ENCODE measurements at places on chromosomes 16 and 17.

- DNase-seq = no peak
Measured at GRCh38 chr16:78183437-78184237, 84.2 kb downstream of the WWOX start.

GRCh38 chr16:82031116-82032084 is 3.7 kb upstream of the HSD17B2 start:
- no peak for DNase-seq

DNA sequence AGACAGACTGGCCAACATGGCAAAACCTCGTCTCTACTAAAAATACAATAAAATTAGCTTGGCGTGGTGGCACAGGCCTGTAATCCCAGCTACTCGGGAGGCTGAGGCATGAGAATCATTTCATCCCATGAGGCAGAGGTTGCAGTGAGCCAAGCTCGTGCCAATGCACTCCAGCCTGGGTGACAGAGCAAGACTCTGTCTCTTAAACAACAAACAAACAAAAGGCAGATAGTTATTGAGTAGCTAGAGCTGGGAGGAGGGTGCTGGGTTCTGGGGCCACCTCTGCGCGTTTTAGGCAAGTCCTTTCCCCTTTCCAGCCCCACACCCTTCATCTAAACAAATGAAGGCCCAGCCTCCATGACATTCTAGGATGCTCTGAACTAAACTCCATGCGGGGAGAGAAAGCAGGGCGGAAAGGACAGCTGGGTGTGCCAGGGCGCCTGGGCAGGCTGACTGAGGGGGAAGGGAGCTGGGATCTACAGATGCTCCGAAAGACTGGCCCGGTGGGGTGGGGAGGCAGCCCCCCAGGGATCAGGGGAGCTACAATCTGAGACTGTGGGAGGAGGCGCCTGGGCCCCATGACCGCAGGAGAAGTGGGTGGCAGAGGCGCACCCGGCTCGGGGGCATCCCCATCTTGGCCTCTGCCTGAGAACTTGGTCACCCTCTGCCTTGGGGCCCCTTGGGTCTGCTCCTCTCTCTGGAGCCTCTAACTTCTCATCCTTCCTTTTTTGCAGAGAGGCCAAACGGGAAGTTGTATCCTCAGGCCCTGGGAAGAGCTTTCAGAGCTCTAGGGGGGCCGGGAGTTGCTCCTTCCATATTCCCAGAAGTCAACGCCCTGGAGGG is 910 bp downstream of the ITGAL start:
- peak; percentile 70 for DNase-seq

DNA sequence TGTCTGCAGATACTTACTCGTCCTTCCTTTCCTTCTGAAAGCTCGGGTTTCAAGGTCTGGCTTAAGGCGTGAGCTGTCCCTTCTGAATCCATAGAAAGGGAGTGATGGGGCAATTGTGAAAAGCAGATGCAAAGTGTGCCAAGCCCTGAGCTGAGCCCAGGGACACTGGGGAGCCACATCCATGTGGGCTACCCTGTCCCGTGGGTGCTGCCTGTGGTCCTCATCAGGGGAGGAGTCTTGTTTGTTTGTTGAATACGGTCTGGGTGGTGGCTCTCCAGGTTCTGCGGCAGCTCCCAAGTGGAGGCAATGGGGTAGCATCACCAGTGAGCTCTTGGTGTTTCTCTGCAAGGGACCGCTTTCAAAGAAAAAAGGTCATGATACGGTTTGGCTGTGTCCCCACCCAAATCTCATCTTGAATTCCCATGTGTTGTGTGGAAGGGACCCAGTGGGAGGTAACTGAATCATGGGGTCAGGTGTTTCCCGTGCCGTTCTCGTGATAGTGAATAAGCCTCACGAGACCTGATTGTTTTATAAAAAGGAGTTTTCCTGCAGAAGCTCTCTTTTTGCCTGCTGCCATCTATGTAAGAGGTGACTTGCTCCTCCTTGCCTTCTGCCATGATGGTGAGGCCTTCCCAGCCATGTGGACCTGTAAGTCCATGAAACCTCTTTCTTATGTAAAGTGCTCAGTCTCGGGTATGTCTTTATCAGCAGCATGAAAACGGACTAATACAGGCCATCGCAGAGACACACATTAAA is 1.0 kb upstream of the ALG1 start:
- no peak for DNase-seq

- DNase-seq = no peak
Measured at GRCh38 chr17:78019976-78020716, 61.6 kb downstream of the TNRC6C start.

DNA sequence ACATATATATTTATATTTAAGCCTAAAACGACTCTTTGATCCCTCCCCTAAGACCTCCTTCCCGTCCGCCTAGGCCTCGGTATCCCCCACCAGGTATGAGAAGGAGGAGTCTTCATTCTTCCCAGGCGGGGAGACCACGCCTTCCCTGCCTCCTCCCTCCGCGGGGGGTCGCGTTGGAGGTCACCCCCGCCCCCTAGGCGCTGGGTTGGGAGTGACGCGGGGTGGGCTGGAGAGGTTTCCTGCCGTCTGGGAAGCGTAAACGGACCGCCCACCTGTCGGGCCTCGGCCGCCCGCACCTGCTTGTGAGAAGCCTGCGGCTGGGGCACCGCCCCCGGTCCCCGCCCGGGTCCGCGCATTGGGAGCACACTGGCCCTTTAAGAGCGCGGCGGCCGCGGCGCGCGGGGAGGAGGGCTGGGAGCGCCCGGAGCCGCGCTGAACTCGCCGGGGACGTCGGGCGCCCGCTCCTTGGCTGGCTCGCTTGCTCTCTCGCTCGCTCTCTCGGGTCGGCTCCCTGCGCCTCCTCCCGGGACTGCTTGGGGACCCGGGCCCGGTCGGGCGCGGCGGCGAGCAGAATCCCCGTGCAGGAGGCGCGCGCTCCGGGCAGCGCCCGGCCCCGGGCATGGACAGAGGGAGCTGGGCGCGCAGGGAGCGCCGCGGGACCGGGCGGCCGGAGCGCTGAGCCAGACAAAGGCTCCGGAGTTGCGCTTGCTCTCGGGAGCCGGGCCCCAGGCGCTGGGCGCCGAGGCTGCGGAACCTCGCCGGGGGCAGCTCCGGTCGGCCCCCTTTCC is at the start of gene MMP15:
MMP15 (plus strand) TSS at position 404 of the 788 bp plus-strand sequence. CDS start 597 bp downstream, outside the sequence.
- DNase-seq = peak; percentile 55

GRCh38 chr17:72069586-72070202 is 51.1 kb upstream of the SOX9 start:
- DNase-seq = no peak

DNA sequence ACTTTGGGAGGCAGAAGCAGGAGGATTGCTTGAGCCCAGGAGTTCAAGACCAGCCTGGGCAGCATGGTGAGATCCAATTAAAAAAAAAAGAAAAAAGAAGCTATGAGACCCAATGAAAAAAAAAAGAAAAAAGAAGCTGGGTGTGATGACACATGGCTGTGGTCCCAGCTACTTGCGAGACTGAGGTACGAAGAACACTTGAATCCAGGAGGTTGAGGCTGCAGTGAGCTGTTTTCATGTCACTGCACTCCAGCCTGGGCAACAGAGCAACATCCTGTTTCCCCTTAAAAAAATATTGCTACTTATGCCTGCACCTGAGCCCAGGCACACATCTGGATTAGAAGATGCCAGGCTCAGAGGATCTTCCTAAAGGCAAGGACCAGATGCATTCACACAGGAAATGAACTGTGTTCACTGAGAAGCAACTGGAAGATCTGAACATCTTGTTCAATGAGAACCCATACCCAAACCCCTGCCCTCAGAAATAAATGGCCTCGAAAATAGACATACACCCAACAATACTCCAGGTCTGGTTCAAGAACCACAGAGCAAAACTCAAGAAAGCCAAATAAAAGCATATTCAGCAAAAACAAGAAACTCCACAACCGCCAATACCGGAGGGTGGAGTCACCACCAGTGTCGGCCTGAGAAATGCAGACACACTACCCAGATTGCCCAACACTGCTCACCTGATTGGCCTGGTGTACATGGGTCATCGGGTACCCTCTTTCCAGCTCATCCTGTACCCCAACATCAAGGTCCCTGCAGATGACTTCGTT is 4.4 kb downstream of the RNF135 start:
- DNase-seq = no peak

DNA sequence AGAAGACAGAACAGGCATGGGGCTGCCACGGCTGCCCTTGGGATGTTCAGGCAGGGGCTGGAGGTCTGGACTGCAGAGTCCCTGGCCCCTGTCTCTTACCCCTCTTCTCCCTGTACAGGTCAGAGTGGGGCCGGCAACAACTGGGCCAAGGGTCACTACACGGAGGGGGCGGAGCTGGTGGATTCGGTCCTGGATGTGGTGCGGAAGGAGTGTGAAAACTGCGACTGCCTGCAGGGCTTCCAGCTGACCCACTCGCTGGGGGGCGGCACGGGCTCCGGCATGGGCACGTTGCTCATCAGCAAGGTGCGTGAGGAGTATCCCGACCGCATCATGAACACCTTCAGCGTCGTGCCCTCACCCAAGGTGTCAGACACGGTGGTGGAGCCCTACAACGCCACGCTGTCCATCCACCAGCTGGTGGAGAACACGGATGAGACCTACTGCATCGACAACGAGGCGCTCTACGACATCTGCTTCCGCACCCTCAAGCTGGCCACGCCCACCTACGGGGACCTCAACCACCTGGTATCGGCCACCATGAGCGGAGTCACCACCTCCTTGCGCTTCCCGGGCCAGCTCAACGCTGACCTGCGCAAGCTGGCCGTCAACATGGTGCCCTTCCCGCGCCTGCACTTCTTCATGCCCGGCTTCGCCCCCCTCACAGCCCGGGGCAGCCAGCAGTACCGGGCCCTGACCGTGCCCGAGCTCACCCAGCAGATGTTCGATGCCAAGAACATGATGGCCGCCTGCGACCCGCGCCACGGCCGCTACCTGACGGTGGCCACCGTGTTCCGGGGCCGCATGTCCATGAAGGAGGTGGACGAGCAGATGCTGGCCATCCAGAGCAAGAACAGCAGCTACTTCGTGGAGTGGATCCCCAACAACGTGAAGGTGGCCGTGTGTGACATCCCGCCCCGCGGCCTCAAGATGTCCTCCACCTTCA is 11.7 kb downstream of the TUBB3 start:
- no peak for DNase-seq

DNA sequence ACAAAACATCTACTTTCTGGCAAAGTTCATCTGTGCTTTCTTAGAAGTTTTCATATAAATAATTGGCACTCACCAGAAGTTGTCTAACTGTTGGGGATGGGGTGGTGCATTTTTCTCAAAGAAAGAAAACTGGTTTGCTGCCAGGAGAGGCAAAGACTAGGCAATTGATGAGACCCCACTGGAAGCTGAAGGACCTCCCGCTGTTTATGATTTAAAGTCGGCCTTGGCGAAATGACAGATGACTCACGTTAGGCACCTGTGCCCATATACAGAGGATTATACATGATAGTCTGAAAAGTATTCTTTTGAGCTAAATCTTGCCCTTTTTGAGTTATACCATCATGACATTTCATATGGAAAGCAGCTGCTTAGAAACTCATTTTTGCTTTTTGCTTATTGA is 193.0 kb upstream of the ZFHX3 start:
- DNase-seq = no peak

GRCh38 chr16:30691907-30692306 is 7.1 kb upstream of the SRCAP start:
- DNase-seq = no peak

- no peak for DNase-seq
Measured at GRCh38 chr16:31242206-31242605, 17.6 kb upstream of the ITGAM start.

- DNase-seq = no peak
Measured at GRCh38 chr16:31488468-31489297, 5.8 kb downstream of the SLC5A2 start.

DNA sequence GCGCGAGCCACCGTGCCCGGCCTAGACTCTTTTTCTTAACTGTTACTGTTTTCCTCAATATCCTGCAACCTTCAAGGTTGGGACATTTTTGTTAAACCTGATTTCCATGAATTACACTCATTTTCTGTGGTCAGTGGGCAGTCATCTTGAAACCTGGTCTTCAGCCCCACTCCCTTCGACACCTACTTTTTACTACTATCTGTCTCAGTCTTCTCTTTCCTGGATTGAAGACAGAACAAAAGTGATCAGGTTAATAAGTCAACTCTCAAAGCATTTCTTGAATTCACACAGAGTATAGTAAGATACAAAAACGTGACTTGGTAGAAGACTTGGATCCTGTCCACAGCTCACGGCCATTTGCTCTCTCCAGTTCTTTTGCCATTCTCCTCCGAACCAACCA is 6.1 kb downstream of the MINK1 start:
- DNase-seq = no peak

DNA sequence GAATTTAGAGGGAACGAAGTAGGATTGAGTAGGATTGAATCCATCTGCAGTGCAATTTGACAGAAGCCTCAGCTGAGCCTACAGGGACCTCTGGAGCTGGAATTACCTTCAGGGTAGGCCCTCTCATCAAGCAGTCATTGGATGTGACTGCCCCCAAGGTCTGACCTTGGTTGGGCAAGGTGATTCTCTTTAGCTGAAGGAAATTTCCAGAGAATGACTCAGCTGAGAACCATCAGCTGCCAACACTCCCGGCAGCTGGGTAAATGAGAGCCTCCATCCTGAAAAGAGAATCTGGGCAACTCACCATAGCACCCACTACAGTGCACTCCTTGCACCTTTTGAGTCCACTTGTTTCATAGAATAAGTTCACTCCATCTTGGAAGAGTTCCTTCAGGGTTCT is 113.5 kb upstream of the MED13 start:
- DNase-seq = no peak

- no peak for DNase-seq
Measured at GRCh38 chr16:66750279-66751052, 943 bp downstream of the DYNC1LI2 start.

DNA sequence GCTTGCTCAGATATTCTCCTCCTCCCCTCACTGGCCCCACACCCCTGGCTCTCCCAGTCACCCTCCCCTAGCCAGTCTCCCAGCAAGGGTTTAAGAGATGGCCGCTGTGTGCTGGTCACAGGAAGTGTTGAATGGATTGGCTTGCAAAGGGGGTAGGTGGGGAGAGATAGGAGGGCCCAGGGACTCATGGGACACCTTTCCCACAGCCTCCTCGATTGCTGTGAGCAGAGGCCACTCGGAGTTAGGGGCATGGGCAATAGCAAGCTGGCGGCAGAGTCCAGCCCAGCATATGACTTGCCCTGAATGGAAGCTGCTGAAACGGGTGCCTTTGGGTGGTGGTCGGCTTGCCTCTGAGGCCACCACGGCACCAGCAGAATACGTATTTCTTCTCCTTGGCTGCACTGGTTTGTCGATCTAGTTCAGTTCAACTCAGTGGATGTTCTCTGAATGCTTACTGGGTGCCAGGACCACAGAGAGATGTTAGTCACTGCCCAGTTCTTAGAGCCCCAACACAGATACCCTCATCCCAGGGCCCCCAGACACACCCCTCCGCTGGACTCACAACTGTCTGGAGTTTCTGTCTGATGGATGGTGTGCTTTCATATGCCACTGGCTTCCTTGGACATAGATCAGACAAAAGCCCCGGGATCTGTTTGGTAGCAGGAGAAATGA is 6.0 kb downstream of the WFIKKN2 start:
- DNase-seq = no peak
